ENCODE measurements at places on chromosomes 5 and 9.

DNA sequence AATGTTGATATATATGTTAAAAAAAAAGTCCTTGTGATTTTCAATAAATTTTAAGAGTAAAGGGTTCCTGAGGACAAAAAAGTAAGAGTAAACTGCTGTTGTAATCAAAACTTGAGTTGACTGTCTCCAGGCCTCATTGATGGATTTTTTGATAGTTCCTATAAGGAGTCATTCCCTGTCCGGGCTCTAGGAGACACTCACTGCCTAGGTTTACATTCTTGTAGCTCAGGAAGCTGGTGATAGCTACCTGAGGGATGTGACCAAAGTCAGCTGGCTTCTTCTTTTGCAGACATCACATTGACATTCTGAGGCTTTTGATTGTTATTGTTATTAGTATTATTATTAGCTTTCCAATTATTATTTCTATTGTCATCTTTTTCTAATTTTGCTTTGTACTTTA, 116.5 kb upstream of the FBXL7 start:
- no peak for DNase-seq

DNA sequence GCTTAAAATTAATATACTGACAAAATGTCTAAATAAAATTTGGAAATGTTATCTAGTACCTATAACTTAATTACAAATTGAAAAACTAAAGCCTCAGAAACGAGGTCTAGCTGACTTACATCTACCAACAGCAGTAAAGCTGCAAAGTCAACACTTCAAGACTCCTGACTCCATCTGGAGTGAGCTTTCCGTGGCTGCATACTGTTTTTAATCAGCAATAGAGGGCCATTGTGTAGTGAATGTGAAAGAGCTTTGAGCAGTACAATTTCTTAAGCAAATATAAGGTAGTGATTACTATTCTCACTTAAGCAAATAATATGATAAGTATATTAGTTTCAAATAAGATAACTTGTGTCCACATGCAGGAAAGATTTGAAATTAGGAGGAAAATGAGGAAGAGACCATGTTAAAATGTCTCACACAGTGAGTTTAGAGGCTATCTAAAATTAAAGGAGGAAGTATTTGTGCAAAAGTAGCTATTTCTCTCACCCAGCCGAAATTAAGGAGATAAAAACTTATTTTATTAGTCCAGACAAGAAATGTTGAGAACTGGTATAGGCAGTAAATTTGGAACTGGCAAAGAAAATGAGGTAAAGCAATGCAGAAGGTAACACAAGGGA, 6.4 kb downstream of the SPINK6 start:
- DNase-seq = peak; percentile 26

DNA sequence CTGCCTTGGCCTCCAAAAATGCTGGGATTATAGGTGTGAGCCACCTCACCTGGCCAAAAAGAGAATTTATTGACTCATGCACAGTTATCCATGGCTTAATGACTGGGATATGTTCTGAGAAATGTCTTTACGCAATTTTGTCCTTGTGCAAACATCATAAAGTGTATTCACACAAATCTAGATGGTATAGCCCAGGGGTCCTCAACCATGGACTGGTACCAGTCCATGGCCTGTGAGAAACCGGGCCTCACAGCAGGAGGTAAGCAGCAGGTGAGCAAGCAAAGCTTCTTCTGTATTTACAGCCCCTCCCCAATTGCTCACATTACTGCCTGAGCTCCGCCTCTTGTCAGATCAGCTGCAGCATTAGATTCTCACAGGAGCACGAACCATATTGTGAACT, 12.4 kb upstream of the SIL1 start:
- peak; percentile 95 for DNase-seq

- DNase-seq = no peak
Measured at GRCh38 chr9:28332648-28333047, 759.4 kb upstream of the C9orf72 start.

DNA sequence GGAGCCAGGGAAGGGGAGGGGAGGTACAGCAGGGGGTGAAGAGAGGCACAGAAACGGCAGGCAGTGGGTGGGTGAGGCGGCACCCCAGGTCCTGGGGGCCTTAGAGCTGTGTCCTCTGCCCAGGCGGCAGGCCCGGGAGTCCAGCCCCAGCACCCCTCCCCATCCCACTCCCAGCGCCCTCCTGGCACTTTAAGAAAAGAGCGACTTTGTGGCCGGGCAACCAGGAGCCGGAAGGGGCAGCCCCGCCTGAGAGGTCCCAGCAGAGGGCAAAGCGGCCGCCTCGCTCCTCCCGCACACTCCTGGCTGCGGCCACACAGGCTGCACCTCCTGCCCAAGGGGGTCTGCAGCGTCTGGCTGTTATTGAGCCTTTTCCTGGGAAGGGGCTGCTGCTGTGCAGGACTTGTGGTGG, 42.6 kb downstream of the NACC2 start:
- no peak for DNase-seq

DNA sequence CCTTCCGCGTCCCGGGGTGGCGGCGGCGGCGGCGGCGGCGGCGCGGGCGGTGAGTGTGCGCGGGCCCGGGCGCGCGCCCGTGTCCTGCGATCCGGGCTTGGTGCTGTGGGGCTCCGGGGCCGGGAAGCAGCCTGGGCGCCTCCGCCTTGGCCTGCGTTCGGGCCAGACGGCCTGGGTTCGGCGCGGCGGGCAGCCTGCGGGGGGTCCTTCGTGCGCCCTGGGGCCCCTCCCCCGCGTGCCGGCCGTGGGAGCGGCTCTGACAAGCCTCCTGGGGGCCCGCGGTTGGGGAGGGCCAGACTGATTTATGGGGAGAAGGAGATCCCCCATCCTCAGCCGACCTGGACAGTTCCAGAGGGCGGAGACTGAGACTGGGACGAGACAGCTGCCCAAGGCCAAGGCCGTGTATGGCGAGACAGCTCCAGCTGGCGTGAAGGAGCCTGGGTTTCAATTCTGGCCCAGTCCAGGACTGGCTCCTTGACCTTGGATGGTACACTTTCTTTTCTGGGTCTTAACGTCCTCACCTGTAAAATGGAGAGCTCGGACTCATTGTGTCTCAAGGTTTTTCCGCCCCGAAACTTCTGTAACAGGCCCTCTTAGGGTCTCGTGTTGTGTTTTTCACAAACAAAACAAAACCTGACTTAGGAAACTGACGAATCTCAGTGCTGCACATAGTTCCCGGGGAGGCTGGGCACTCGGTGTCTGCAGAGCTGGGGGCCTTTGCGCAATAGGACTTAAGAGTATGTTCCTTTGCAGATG, 603 bp downstream of the TMEM268 start:
- peak; percentile 55 for DNase-seq

- no peak for DNase-seq
Measured at GRCh38 chr5:40828021-40828631, 6.9 kb downstream of the RPL37 start.

DNA sequence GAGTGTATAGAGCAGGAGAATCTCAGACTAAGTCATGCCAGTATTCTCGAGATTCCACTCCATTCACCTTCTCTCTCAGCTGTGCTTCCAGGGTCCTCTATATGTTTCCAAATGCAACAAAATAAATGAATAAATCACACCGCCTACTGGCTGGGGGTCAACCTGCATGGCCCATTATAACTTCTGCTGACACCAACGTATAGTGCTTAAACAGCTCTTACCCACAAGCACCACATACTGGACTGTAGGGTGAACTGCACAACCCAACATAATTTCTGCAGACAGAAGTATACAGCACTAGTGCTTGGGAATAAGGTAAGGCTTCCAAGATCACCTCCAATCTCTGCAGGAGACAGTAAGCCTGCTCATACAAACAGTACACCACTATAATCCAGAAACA, 33.1 kb upstream of the HTR4 start:
- peak; percentile 0 for DNase-seq

DNA sequence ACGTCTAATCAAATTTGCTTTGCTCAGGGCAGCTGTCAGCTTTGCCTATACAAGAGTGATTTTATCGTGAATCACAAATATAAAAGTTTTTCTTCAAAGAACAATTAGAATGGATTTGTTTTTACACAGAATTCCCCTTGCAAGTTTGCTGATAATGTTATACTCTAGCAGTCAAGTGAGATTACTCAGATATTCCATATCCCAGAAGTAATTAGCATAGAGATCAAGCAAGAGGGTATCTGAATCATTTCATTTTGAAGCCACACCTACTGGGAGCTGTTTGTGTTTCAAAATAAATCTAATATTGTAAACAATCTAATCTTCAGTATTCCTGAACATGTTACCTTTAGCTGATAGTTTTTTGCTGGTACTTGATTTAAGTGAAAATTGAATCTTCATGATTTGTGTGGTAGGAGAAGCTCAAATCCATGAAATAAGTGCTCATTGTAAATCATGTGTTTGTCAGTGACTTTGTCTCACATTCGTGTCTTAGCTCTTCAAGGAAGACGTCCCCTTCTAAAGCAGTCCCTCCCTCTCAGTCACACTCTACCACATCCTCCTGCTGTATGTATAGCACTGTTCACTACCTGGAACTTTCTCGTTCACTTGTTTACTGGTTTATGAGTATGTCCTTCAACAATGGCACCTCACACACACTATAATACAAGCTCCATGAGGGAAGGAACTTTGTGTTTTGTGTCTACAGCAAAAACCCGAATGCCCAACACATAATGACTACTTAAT, 3.3 kb upstream of the TTC39B start:
- DNase-seq = no peak

DNA sequence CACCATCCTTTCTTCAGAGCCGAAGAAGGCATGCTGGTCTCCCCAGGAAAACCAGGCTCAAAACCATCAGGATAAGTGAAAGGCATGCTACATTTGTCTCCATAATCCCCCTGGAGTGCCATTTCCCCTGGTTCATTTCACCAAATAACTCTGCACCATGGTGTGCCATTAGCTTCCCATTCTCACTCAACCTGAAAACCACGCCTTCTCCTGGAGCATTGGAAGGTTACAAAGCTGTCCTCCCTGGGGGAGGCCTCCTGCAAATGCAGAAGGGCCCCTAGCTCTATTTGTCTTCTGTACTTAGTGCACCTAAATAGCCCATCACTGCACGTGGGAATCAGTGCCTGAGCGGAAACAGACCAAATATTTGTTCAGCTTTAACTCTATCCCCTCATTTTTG, 90.2 kb upstream of the ICE1 start:
- no peak for DNase-seq

DNA sequence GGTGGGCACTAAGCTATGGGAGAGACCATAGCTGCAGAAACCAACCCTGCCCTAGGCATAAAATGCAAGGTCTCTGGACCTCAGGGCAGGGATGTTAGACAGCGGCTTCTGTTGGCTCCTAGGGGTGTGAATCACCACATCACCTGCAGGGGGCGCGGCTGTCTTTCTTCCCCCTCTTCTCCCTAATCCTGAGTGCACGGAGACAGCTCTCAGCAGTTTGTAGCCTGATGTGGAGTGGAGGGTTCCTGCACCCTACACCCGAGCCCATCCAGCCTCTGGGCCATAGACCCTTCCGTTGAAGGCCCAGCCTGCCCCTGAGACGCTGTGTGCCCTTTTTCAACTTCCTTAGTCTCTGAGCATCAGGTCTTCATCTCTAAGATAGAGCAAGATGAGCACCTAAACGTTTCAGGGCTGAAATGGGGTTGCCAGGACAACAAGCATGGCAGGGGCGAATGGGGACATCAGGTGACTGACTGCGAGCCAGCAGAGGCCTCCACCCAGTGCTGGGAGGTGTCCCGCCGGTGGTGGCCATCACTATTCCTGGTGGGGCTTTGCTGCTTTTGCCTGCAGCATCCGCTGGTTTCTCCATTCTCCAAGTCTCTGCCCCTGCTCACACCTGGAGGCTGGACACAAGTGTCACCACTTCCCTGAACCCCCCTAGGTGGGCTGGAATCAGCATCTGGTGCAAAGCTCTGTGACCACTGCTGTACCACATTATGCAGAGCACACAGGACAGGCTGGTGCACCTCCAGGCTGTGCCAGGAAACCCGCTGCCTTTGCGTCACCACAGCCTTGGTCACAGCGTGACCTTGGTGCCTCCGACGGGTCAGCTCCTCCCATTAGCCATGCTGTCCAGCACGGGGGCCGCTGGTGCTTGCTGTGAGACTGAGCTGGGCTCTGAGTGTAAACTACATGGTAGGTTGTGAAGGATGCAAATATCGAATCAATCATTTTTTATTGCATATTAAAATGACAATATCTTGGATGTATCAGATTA, 2.5 kb upstream of the SEC16A start:
- DNase-seq = peak; percentile 61

DNA sequence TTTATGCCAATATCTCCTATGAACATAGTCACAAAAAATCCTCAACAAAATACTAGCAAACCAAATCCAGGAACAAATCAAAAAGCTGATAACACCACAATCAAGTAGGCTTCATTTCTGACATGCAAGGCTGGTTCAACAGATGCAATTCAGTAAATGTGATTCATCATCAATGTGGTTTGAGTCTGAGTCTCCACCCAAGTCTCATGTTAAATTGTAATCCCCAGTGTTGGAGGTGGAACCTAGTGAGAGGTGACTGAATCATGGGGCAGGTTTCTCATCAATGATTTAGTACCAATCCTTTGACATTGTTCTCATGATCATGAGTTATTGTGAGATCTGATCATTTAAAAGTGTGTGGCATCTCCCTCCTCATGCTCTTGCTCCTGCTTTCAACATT, 1072.7 kb downstream of the NR2F1-AS1 start:
- no peak for DNase-seq

- no peak for DNase-seq
Measured at GRCh38 chr9:14585730-14586473, 107.3 kb downstream of the ZDHHC21 start.

DNA sequence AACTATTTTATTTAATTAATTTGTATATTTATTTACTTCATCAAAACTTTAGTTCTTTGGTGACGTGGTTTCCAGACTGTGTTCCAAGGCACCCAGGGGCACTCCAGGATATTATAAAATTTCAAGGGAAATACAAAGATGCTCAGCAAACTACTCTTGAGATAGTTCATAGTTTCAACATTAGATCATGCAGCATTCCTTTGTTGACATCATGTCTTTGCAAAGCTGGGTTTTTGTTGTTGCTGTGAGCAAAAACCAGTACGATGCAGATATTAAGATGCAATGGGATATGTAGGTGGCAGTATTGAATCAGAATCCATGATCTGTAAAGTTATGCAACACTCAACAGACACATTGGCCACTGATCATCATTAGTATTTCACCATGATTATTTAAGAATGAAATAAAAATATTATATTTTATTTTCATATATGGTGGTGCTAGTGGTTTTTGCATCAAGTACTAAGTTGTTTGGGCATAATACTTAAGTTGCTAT, 219.7 kb downstream of the ADCY2 start:
- no peak for DNase-seq

- DNase-seq = no peak
Measured at GRCh38 chr9:90991953-90992352, 190.3 kb downstream of the SYK start.

Data from NCI-H146 (cell line).